ENCODE measurements at places on chromosomes 2 and 18.

GRCh38 chr18:56935434-56936040 is 211.3 kb upstream of the BOD1L2 start:
- DNase-seq = no peak

GRCh38 chr2:177265824-177266817 is 1.6 kb upstream of the NFE2L2 start:
- DNase-seq = no peak

- DNase-seq = no peak
These were observed 115.1 kb upstream of the NCK2 start for GRCh38 chr2:105629634-105630033.

DNA sequence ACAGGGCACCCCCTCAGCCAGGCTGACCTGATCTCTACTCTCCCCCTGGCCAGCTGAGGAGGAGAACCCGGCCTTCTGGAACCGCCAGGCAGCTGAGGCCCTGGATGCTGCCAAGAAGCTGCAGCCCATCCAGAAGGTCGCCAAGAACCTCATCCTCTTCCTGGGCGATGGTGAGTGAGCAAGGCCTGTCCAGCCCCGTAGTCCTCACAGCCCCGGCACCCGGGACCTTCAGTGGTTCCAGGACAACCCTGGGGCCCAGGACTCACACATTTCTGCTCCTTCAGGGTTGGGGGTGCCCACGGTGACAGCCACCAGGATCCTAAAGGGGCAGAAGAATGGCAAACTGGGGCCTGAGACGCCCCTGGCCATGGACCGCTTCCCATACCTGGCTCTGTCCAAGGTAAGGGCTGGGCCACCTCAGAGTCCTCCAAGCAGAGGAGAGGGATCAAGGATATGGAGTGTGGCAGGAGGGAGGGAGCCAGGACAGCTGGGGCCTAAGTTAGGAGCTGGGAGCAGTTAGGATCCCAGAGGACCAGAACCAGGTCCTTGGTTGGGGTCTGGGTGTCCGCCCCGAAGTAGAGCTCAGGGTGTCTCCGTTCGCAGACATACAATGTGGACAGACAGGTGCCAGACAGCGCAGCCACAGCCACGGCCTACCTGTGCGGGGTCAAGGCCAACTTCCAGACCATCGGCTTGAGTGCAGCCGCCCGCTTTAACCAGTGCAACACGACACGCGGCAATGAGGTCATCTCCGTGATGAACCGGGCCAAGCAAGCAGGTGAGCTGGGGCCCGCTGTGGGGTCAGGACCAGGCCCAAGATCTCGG is 555 bp downstream of the ALPI start:
- no peak for DNase-seq

DNA sequence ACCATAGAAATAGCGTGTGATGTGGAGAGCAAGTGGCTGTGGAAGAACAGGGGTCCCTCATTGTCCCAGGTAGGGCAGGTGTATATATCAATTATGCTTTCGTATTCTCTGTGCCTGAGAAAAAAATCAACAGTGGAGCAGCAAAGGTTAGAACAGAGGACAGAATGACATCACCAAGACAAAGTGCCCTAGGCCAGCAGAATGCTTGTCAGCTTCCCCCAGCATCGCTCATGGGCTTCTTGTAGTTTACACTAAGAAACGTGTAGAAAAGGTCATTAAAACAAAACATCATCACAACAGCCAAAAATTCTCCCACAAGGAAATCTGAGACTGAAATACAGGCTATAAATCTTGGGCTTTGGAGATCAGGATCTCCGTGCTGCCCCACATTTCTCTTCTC is 288.0 kb downstream of the TDRD15 start:
- DNase-seq = no peak

GRCh38 chr18:77141401-77142118 is 9.0 kb upstream of the MBP start:
- DNase-seq = no peak

DNA sequence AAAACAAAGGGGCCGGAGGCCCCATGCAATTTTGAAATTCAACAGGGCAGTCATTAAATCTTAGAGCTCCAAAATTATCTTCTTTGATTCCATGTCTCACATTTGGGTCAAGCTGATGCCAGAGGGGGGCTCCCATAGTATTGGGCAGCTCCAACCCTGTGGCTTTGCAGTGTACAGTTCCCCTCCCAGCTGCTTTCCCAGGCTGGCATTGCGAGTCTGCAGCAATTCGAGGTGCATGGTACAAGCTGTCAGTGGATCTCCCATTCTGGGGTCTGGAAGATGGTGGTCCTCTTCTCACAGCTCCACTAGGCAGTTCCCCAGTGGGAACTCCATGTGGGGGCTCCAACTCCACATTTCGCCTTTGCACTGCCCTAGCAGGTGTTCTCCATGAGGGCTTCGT is 72.7 kb upstream of the ARHGAP15 start:
- DNase-seq = no peak

DNA sequence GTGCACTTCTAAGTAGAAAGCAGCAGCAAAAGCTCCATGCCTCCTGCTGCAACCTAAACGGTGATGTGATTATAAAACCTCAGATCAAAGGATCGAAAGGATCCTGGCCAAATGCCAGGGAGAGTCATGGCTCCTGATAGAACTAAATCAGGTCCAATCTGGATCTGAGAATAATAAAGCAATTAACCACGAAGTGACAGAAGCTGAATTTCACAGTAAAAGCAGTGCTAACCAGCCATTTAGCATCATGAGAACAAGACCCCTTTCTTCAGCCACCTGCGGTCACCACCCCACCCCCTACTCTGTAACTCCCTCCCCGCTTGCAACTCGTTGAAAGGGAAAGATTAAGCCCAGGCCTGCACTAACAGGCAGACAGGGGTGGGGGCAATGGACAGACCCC is 748.7 kb downstream of the BCL11A start:
- DNase-seq = no peak

DNA sequence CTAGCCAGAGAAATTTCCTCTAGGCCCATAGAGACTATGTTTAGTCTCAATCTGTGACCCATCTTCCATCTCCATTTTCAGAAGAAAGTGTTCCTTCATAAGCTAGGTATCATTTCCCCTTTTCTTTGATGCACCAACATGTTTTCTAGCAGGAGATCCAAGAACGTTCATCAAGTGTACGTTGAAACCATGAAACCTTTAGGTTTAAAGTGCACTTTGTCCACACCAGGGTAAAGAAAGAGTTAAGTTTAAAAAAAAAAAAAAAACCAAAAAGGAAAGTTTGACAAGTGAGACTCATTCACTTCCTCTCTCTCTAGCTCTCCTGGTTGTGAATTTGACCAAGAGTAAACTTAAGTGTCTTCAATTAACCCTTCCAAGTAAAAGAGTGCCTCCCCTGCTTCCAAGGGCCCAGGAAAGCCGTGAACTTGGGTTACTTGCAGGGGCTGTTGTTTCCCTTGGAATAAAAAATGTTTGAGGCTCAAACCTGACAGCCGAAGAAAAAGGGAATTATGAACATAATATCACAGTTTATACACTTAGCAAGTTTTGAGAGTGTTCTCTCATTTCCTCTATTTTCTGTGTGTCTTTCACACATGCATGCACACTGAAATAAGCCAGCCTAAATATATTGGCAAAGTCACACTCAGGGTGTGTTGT is 56.7 kb downstream of the LBH start:
- no peak for DNase-seq

DNA sequence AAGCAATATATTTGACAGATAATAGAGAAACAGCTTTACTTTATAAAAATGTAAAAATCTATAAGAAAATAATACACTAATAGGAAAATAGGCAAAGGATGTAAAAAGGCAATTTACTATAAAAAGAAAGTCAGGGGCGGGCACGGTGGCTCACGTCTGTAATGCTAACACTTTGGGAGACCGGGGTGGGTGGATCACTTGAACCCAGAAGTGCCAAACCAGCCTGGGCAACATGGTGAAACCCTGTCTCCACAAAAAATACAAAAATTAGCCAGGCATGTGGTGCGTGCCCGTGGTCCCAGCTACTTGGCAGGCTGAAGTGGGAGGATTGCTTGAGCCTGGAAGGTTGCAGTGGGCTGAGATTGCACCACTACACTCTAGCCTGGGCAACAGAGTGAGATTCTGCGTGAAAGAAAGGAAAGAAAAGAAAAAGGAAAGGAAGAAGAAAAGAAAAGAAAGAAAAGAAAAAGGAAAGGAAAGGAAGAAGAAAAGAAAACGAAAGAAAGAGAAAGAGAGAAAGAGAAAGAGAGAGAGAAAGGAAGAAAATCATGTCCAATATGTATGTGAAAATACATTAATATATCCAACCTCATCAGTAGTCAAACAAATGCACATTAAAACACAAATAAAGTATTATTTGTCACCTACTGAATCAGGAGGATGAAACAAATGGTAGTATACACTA is 65.1 kb downstream of the ADD2 start:
- DNase-seq = no peak

DNA sequence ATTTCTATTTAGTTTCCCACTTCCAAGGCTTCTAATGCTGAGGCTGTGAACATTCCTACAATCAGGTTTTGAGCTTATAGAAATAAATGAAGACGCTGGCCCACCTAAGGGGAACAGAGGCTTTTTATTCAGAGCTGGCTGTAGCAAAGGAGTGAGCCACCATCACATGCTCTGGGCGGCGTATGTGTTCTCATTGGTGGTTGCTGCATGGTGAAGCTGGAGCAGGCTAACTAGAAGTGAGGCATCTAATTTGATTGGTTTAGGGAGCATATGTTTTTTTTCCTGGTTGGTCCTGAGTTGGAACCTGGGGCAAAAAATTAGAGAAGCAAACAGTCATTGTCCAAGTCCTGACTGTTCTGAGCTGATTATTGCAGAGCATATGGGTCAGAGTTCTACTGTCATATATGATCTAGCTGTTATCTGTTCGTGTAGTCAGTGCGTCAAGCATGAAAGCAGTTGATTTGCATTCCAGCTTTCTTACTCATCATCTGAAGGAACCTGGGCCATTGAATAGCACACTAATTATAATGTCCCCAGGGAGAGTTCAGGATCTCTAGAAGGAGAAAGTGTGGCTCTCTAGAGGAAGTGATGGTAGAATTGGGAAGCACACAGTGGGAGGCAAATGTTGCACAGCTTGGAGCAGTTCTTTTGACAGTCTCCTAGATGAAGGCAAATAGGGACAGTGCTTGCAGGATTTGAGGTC is 279.6 kb downstream of the PARD3B start:
- DNase-seq = peak; percentile 64

DNA sequence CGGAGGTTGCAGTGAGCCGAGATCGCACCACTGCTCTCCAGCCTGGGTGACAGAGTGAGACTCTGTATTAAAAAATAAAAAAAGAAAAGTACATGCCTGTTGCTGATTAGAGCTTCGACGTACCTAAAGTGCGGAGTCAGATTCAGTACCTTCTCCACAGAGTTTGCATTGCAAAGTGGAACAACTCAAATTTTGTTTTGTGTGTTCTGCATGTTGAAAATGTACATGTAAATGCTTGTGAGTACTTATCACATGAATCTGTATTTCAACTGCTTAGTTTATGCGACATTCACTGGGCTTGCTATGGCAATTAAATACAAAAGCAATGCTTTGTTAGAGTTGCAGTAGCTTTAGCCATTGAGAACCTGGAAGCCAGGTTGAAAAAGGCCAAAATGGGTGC is 36.4 kb downstream of the ACTR2 start:
- no peak for DNase-seq

DNA sequence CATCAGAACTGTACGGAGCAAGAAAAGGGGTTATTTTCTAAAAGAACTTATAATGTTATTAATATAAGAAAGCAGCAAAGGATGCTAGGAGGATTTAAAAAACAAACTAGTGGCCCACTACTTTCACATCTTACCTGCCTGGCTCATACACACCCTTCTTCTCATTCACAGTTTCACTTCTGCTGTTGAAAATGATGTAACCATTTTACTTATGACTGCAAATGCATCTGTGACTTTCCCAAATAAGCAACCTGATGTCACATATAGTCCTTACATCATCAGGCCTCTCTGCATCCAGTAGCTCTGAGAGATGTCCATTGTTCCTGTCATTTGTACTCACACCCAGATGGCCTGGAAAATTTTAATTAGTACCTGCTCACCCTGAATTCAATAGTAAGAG is 101.8 kb upstream of the MYO3B start:
- no peak for DNase-seq

GRCh38 chr18:46950064-46950656 is 32.8 kb downstream of the KATNAL2 start:
- DNase-seq = no peak

- no peak for DNase-seq
These were observed 77.8 kb upstream of the B3GNT2 start for GRCh38 chr2:62118160-62118559.

DNA sequence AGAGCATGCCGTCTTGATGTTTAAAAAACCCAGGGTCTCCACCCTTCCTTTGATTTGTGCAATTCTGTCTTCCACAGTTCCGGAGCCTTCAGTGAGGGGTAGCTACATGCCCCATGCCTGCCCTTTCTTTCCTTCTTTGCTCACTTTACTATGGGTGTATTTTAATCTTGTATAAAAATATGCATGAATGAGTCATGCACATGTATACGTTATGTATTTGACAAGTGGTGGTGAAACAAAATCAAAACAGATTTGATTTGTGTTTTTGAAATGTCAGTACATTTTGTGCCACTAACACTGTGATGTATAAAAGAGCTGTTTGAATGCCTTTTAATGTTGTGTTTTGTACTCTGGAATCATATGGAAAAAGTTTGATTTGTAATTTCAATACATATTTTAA is 126.5 kb downstream of the RNF144A start:
- no peak for DNase-seq

DNA sequence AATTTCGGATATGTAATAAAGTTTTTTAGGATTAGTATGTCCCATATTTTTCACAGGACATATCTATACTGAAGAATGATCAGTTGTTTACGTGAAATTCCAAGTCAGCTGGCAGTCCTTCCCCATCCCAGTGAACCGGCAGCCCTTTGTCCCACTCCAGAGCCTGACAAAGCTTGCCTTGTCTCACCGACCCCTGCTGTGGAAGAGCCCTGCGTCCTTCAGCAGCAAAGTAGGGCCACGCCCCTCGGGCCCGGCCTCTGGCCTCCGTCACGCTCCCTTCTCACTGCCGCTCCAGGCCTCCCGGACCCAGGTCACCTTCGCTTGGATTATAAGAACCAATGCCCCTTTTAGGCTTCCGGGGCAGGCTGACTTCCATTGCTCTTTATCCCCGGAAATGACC is 89.8 kb upstream of the TGIF1 start:
- no peak for DNase-seq

DNA sequence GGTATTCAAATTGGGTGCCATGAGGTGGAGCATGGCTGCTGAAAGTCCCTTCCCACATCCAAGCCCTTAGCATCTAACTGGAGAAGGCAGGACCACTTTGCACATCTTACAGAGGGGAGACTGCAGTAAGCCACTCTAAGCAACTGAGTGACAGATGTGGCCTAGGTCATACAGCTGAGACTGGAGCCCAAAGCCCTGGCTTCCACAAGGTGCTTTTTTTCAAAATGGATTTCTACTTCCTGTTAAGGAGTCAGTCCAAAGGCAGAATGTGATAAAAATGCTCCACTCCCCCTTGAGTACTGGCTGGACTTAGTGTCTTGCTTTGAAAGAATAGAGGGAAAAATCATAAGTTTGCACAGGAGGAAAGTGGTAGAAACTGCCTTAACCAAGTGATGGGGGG is 424.0 kb upstream of the SPRED2 start:
- no peak for DNase-seq

GRCh38 chr2:64934530-64934929 is 54.7 kb upstream of the SLC1A4 start:
- DNase-seq = no peak

GRCh38 chr2:239466755-239467271 is 66.0 kb upstream of the HDAC4 start:
- no peak for DNase-seq

- DNase-seq = peak; percentile 3
These were observed 206.7 kb downstream of the TCF4 start for GRCh38 chr18:55381277-55381676.

GRCh38 chr2:216799873-216800431 is 59.9 kb downstream of the TNP1 start:
- DNase-seq = peak; percentile 78

- DNase-seq = no peak
These were observed 298.6 kb downstream of the CYP26B1 start for GRCh38 chr2:71849111-71849510.

Measured in A172 (cell line).